A549 treated with AZD2906 at 1 μM for 4 hours (cell line): ENCODE measurements at places on chromosomes 1 and 21. TPM values are rescaled to one million over a fixed set of nuclear protein-coding genes. Genes with fewer than 3 reads are reported as not detected.

The CTSS gene
- 14.2 to 19.8 TPM (median 16.1 TPM) in 5 replicates for total RNA-seq

The TDRD10 gene
- total RNA-seq = 0.05 to 0.06 TPM in 2 of 5 replicates, not detected in the others

The TRPM2 gene
- 7.5 to 10.7 TPM (median 8.7 TPM) in 5 replicates for total RNA-seq

The FAM167B gene
- 0.29 to 0.88 TPM (median 0.45 TPM) in 5 replicates for total RNA-seq

The TCHHL1 gene
- total RNA-seq = not detected in 5 replicates

The KCNE2 gene
- not detected in 5 replicates for total RNA-seq

The RAB42 gene
- total RNA-seq = 3.2 to 3.7 TPM (median 3.5 TPM) in 5 replicates

The ESRRG gene
- total RNA-seq = not detected in 5 replicates

The SPRR1A gene
- not detected in 5 replicates for total RNA-seq

The OR2G6 gene
- not detected in 5 replicates for total RNA-seq

The CLCNKB gene
- 0.07 to 0.13 TPM (median 0.10 TPM) in 4 of 5 replicates, not detected in the other for total RNA-seq

The MMEL1 gene
- 0.26 TPM in 1 of 5 replicates, not detected in the others for total RNA-seq

The PROX1 gene
- total RNA-seq = 0.01 to 0.32 TPM (median 0.06 TPM) in 5 replicates

The TFF1 gene
- total RNA-seq = 23.1 to 27.2 TPM (median 25.9 TPM) in 5 replicates

The NCF2 gene
- 1.2 to 2.5 TPM (median 1.5 TPM) in 5 replicates for total RNA-seq

The C4BPA gene
- total RNA-seq = 0.50 to 0.84 TPM (median 0.62 TPM) in 5 replicates

The SF3B4 gene
- 129 to 146 TPM (median 133 TPM) in 5 replicates for total RNA-seq

The EFNA3 gene
- 12.3 to 14.8 TPM (median 14.2 TPM) in 5 replicates for total RNA-seq

The FHAD1 gene
- total RNA-seq = 0.39 to 0.77 TPM (median 0.62 TPM) in 5 replicates

The LCE1F gene
- total RNA-seq = not detected in 5 replicates

The ARHGAP29 gene
- 10.6 to 18.0 TPM (median 12.2 TPM) in 5 replicates for total RNA-seq

The MYBPH gene
- not detected in 5 replicates for total RNA-seq

The S100A8 gene
- total RNA-seq = not detected in 5 replicates

The LCE1E gene
- total RNA-seq = 0.32 TPM in 1 of 5 replicates, not detected in the others

The GPR137B gene
- total RNA-seq = 15.6 to 18.5 TPM (median 16.4 TPM) in 5 replicates

The YRDC gene
- total RNA-seq = 11.3 to 18.7 TPM (median 16.4 TPM) in 5 replicates

The NPR1 gene
- total RNA-seq = 1.6 to 2.8 TPM (median 2.6 TPM) in 5 replicates

The ID3 gene
- total RNA-seq = 282 to 417 TPM (median 393 TPM) in 5 replicates

The OR2L13 gene
- total RNA-seq = not detected in 5 replicates

The PEX19 gene
- 19.2 to 25.9 TPM (median 23.1 TPM) in 5 replicates for total RNA-seq

The MYOG gene
- not detected in 5 replicates for total RNA-seq

The SEMA6C gene
- 1.2 to 2.4 TPM (median 1.8 TPM) in 5 replicates for total RNA-seq

The ITGB3BP gene
- total RNA-seq = 20.5 to 26.3 TPM (median 23.7 TPM) in 5 replicates

The MROH7 gene
- total RNA-seq = 0.02 TPM in 1 of 5 replicates, not detected in the others

The PRUNE1 gene
- total RNA-seq = 12.1 to 17.8 TPM (median 16.5 TPM) in 5 replicates

The MAEL gene
- not detected in 5 replicates for total RNA-seq

The SH2D5 gene
- total RNA-seq = 11.6 to 15.5 TPM (median 13.1 TPM) in 5 replicates

The HCN3 gene
- total RNA-seq = 3.1 to 5.8 TPM (median 4.5 TPM) in 5 replicates

The CLEC20A gene
- not detected in 5 replicates for total RNA-seq

The PIGM gene
- total RNA-seq = 3.8 to 5.1 TPM (median 4.3 TPM) in 5 replicates

The PCNT gene
- total RNA-seq = 13.5 to 15.4 TPM (median 13.9 TPM) in 5 replicates

The ARTN gene
- 0.14 to 0.39 TPM (median 0.28 TPM) in 5 replicates for total RNA-seq

The FCRL5 gene
- not detected in 5 replicates for total RNA-seq

The KRTAP13-3 gene
- not detected in 5 replicates for total RNA-seq

The DTL gene
- total RNA-seq = 16.2 to 20.7 TPM (median 17.6 TPM) in 5 replicates

The ADGRB2 gene
- 4.0 to 5.1 TPM (median 4.6 TPM) in 5 replicates for total RNA-seq

The TBX19 gene
- 0.54 to 0.73 TPM (median 0.66 TPM) in 5 replicates for total RNA-seq

The S100A7 gene
- not detected in 5 replicates for total RNA-seq

The LIN9 gene
- 6.1 to 7.2 TPM (median 6.6 TPM) in 5 replicates for total RNA-seq

The HES3 gene
- total RNA-seq = not detected in 5 replicates

The CFAP107 gene
- total RNA-seq = not detected in 5 replicates

The TAL1 gene
- not detected in 5 replicates for total RNA-seq

The LMX1A gene
- total RNA-seq = not detected in 5 replicates

The NEK2 gene
- 33.4 to 51.2 TPM (median 40.0 TPM) in 5 replicates for total RNA-seq

The LRRC3 gene
- total RNA-seq = 1.8 to 2.4 TPM (median 2.1 TPM) in 5 replicates

The S100A16 gene
- 479 to 567 TPM (median 534 TPM) in 5 replicates for total RNA-seq

The PTPRF gene
- 77.2 to 91.6 TPM (median 89.1 TPM) in 5 replicates for total RNA-seq

The INKA2 gene
- 1.9 to 2.4 TPM (median 2.1 TPM) in 5 replicates for total RNA-seq
